ENCODE measurements at places on chromosomes 1 and 21.
A peak's percentile ranks its signal among the peaks of the same experiment; 100 is the strongest.

DNA sequence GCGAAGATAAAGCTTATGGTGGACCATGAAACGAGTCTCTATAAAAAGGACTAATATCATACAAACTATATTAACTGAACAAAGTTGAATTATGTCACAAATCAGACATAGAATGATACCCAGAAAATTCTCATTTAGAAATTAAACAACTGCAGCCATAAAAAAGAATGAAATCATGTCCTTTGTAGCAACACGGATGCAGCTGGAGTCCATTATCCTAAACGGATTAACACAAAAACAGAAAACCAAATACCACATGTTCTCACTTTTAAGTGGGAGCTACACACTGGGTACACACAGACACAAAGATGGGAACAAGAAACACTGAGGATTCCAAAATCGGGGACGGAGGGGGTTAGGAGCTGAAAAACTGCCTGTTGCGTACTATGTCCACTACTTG is 11.5 kb downstream of the COP1 start:
- DNase-seq, result no peak

GRCh38 chr1:46717654-46718053 is 1.3 kb downstream of the EFCAB14 start:
- no peak for DNase-seq

DNA sequence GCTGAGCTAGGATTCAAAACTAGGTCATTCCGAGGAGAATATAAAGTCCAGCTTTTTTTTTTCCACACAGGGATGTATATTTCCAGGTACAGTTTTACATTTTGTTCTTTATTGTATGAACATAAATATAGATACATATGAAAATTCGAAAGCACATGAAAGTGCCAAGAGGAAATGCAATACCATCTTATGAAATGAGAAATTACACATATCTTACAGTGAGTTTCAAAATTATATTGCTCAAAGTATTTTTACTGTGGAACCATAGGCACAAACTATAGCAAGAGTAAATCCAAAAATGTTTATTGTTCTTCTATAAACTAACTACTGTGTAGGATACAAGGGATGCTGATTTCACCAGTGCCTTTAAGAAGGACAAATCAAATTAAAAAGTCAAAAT is 39.0 kb downstream of the PTPRC start:
- no peak for DNase-seq

DNA sequence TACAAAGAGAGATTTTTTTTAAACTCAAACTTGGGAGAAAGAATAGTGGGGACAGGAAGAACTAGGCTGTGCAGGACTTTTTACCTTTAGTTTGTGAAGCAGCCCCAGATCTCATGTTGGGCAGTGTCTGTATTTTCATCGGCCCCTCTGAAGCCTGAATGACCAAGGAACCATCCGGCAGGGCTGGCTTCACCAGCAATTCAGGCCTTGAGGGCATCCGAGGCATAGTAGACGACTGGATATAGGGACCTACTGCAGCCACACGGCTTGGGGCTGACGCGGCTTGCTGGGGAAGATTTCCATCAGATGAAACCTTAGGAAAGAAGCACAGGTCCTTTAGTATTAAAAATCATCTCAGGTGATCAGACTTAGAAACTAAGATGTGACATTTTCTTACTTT is 43.7 kb downstream of the TP53BP2 start:
- no peak for DNase-seq

DNA sequence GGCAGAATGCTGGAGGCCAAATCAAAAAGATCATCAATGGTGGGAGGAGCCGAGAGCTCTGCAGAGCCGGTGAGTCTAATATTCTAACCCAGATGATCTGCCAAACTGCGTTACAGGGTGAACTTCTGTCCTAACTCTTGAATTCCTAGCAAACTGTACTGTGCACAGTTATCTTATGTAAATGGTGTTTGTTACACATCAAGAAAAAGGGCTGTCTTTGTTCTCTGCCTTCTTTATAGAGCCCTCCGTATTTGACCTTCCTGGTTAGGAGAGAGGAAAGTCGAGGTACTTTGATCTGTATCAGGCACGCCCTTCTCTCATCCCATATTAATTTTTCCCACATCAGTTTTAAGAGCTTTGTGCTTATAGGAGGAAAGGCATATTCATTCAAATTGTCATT is 37.6 kb downstream of the MT1HL1 start:
- DNase-seq, result no peak

- peak; percentile 31 for DNase-seq
Observed at GRCh38 chr21:15669247-15669646, 60.5 kb upstream of the USP25 start.

DNA sequence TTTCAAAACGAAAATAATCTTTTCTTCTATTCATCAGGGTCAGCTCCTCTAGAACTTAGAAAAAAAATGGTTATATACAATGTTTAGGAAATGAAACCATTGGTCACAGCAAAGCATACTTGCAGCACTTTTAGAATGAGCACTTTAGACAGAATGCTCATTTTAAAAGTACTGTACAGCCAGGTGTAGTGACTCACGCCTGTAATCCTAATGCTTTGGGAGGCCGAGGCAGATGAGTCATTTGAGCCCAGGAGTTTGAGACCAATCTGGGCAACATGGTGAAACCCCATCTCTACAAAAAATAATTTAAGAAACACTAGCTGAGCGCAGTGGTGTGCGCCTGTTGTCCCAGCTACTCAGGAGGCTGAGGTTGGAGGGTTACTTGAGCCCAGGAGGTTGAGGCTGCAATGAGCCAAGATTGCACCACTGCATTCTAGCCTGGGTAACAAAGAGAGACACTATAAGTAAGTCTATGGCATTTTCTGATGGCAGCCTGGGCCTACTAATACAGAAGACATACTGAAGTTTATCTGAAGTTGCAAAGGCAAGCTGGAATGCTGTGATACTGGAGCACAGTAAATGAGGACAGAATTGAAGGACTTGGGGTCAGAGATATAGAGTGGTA is 48.9 kb upstream of the ZNF326 start:
- DNase-seq, result peak; percentile 67

- no peak for DNase-seq
Observed at GRCh38 chr21:30962013-30962412, 76.3 kb downstream of the KRTAP19-8 start.

DNA sequence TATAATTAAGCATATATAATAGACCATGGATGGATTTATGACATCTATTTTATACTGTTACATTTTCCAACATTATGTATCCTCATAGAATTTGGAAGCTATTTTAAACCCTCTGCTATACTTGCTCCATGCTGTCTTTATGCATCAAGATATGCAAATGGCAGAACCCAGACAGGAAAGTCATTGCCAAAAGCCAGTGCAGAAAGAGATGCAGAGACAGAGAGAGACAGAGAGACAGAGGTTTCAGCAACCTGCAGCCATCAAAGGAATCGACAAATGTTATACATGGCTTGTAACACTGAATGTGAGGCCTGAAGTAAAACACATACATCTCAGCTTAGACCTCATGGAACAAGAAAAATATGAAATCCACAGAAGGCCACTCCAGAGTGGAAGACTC is 7.5 kb upstream of the PTPRC start:
- DNase-seq, result no peak

DNA sequence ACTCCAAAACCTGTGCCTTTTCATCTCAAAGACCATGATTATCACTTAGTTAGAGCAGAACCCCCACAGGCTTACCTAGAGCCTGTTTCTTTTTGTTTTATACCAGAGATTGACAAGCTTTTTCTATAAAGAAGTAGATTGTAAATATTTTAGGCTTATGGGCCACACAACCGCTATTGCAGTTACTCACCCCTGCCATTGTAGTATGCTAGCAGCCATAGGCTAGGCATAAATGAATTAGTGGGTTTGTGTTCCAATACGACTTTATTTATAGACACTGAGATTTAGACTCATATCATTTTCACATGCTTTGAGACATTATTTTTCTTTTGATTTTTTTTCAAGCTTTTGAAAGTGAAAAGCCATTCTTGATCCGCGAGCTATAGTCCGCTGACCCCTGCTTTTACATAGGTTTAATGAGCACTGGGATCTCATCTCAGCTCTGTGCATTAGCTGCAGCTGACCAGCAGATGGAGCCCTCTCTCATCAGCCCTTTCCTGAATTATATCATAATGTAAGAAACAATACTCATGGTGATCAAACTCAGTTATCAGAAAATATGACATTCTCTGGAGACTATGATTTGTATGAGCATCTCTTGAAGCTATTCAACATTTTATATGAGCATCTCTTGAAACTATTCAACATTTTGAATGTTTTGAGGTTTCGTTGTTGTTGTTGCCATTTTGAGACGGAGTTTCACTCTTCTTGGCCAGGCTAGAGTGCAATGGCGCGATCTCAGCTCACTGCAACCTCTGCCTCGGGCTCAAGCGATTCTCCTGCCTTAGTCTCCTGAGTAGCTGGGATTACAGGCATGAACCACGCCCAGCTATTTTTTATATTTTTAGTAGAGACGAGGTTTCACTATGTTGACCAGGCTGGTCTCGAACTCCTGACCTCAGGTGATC is 111.9 kb upstream of the L1TD1 start:
- DNase-seq, result peak; percentile 43

DNA sequence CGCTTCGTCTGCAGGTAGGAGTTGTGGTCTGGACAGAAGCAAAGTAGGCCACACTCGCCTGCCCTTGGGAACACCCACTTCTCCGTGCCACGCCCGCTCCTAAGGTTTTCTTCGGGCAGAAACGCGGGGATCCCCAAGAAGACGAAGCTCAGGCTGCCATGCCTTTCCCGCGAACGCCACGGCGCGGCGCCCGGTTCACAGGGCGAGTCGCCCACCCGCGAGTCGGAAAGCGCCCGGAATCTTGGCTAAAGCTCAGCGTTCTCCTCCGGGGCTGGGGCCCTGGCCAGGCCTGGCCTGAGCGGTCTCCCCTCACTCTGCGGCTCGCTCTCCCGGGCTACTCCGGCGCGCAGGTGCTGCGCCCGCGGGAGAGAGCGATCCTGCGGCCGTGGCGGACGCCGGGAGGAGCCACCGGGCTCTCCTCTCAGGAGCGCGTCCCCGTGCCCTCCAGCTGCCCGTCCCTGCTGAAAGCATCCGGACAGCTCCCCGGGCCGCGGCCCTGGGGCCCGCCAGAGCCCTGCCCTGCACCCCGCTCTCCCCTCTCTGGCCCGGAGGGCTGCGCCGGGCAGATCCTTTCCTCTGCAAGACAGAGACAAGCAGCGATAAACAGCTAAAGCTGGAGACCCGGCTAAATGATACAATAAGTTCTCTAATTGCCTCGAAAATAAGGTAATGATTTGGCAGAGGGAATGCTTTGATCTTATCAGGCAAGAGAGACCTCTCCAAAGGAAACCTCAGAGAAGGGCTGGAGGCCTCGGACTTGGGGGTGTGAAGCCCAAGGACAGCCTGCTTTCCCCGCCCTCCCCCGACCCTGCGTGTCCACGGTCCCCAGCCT is 6.7 kb upstream of the WNT2B start:
- peak; percentile 79 for DNase-seq

DNA sequence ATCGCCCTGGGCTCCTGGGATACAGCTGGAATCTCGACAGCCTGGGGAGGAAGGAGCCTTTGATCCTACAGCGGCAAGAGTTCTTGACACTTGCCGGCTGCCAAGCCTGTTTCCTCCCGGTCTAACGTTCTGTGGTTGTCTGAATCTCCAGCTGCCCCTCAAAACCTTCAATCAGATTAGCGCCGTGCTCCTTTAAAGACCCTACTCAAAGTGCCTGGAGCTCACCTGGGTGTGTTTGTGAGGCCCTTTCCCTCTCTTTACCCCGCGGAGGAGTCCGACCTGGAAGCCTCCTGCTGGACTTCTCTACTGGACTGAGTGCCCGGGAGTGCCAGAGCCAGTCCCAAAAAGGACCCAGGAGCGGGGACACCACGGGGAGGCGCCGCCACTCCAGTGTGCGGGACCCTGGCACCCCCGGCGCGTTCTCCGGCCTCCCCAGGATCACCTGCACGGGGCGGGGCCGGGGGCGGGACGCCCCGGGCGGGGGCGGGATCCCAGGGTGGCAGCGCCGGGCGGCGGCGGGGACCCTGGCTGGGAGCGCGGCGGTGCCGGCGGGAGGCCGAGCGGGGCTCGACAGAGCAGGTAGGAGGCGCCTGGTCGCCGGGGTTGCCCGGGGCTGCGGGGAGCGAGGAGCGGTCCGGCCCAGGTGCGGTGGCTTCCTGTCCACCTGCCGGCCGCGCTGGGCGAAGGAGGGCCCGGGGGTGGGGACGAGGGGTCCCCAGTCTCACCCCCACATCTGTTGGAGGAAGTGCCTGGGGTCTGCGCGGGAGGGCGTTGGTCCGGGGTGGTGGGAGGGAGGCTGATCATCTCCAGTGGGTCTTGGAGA is at the start of gene NCMAP:
TSS of gene NCMAP (plus strand) at position 497 of the 823 bp plus-strand sequence. CDS start 39,344 bp downstream, outside the sequence.
- no peak for DNase-seq

DNA sequence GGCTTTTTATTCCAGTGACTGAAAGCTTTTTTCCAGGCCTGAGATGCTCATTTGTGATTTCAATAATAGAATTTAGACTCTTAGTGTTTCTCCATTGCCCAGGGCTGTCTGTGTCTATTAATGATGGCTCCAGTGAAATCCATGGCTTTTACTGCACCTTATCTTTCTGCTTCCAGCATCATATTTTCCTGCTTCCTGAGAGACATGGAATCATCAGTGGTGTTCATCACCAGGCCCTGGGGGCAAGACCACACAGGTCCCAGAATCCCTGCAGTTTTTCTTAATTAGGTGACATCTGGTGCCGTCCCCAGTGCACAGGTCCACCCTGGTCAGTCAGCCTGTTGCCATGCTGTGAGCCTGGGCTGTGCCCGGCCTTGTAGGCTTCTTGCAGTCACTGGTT is 15.5 kb downstream of the NT5C1A start:
- DNase-seq, result no peak

DNA sequence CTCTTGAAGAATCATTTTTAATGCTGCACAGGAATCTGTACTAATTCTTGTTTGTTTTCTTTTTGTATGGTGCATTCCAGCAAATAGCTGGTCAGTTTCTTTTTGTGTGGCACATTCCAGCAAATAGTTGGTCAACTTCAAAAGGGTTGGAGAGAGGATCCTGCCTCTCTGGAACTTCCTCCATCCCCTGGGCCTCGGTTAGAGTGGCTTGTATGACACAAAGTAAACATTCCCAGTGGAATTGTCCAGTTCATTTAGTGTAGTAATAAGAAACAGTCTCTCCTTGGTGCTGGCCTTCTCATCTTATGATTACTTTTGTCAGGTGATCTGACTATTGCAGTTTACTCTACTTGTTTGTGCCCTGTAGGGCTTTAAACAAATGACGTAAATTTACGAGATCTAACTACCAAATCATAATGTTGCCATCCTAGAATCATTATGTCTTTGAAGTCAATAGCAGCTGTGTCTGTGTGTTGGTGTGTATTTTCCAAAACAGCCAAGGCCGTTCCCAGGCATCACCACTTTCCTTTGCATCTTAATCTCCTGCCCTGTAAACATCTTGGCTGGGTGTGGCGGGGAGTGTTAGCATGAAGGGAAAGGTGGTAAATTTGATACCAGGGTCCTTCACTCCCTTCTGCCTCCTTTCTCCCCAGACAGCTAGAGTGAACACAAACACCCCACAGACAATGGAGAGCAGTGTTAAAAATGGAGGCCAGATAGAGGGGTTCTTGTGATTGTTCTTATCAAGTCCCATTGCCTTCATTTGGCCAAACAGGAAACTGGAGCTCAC is 77.9 kb downstream of the CDC7 start:
- peak; percentile 33 for DNase-seq

Measured in EL (cell line).